ENCODE measurements at places on chromosomes 11 and 22. TPM values are rescaled to one million over a fixed set of nuclear protein-coding genes. Genes with fewer than 3 reads are reported as not detected.

GRCh38 chr11:35986947-35987346, 43.1 kb downstream of the LDLRAD3 start:
- H3K4me1 ChIP-seq: peaks cover 6% of the 10 kb centered on the region
- no peak overlapping the region for H3K4me3 ChIP-seq
- H3K36me3 ChIP-seq: peaks cover 3% of the 10 kb centered on the region

- no peak overlapping the region for H3K4me3 ChIP-seq
- no peaks in the 10 kb centered on the region for H3K36me3 ChIP-seq
- DNase-seq: no peak
- no peak overlapping the region for H3K27ac ChIP-seq
Observed at GRCh38 chr22:20140521-20140964, 8.9 kb downstream of the ZDHHC8 start.

Gene OR52E5
- not detected for total RNA-seq

GRCh38 chr11:6607190-6607795, 3.7 kb downstream of the ILK start:
- H3K36me3 ChIP-seq: peaks cover 19% of the 10 kb centered on the region
- peak overlapping the region; percentile 25 for H3K4me3 ChIP-seq
- H3K27ac ChIP-seq: peak overlapping the region; percentile 98
- H3K27me3 ChIP-seq: no peaks in the 10 kb centered on the region
- H3K4me1 ChIP-seq: peaks cover 23% of the 10 kb centered on the region

Gene LRRC74B
- 0.40 TPM for total RNA-seq

- H3K4me1 ChIP-seq: peaks cover 8% of the 10 kb centered on the region
- H3K27me3 ChIP-seq: peaks cover 22% of the 10 kb centered on the region
- DNase-seq: no peak
- no peak overlapping the region for H3K4me3 ChIP-seq
- no peaks in the 10 kb centered on the region for H3K36me3 ChIP-seq
Observed at GRCh38 chr11:32168924-32169323, 78.0 kb downstream of the RCN1 start.

Gene LRRC75B
- 24.6 TPM for total RNA-seq

DNA sequence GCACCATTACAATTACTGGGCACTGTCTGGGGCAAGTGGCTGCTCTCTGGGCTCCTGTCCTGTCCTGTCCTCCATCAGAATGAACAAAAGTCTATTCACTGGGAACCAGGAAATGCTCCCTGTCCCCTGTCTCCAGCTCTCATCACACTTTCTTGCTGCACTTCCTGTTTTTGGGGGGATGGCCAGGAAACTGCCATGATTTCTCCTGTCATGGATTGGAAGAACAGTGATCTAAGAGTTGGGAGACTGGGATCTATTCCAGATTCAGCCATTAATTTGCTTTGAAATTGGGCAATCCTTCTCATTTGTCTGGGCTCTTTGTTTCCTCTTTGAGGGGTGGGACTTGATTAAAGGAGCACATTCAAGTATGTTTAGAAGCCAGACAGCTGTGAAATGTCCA, 61.4 kb upstream of the KIRREL3 start:
- H3K4me3 ChIP-seq: no peak overlapping the region
- DNase-seq: no peak
- peaks cover 6% of the 10 kb centered on the region for H3K27me3 ChIP-seq
- H3K36me3 ChIP-seq: no peaks in the 10 kb centered on the region
- H3K27ac ChIP-seq: no peak overlapping the region
- H3K4me1 ChIP-seq: peaks cover 7% of the 10 kb centered on the region

DNA sequence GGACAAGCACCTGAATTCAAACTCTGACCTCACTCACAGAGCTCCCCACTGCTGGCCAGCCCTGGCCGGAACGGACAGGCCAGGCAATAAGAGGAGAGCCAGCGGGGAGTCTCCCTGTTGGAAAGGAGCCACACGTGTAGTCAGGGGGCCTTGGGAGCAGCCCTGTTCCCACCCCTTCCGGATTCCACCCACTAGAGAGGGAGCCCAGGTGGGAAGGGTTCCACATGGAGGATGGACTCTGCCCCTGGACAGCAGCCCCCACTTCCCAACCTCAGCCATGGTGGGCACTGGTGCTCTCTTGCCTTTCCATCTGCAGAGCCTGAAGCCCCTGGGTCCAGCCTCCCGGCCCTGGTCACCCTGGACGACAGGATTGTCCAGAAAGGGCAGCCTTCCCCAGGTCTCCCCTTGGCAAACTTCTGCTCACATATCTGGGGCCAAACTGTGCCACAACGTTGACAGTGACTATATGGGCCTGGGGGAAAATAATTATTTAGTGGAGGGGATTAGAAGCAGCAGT, 7.5 kb upstream of the APOBEC3A start:
- peaks cover 41% of the 10 kb centered on the region for H3K27me3 ChIP-seq
- no peak overlapping the region for H3K27ac ChIP-seq
- peaks cover 4% of the 10 kb centered on the region for H3K4me1 ChIP-seq
- no peak for DNase-seq

Gene DDX17
- 625 TPM for total RNA-seq

Gene ZBTB16
- 29.6 TPM for total RNA-seq

Gene KCNK4
- not detected for total RNA-seq

Gene GGT5
- total RNA-seq: not detected

Gene CDC42BPG
- total RNA-seq: 20.1 TPM

DNA sequence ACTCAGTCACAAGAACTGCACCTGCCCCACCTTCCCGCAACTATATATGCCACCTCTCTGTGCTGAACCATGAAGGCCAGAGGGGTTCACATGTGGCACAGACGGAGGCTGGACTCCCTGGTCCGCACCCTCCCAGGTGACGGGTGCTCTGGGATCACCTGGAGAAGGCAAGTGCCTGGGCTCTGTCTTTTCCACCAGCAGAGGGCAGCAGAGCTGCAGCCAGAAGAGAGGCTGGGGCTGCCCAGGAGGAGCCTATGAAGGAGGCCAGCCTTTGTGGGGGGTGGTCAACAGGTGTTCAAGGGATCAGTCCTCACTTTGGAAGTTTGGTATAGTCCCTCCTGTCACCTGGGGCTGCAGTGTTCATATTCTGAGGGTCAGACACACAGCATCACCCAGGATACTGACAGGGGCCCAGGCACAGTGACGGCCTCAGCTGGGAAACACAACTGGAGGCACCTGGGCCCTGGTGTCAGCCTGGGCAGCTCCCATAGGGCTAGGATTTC, 39.2 kb upstream of the IGLL5 start:
- DNase-seq: peak; percentile 67
- peaks cover 39% of the 10 kb centered on the region for H3K27me3 ChIP-seq
- H3K36me3 ChIP-seq: no peaks in the 10 kb centered on the region
- H3K27ac ChIP-seq: no peak overlapping the region
- no peak overlapping the region for H3K4me3 ChIP-seq

Gene CHRNA10
- total RNA-seq: 2.8 TPM

DNA sequence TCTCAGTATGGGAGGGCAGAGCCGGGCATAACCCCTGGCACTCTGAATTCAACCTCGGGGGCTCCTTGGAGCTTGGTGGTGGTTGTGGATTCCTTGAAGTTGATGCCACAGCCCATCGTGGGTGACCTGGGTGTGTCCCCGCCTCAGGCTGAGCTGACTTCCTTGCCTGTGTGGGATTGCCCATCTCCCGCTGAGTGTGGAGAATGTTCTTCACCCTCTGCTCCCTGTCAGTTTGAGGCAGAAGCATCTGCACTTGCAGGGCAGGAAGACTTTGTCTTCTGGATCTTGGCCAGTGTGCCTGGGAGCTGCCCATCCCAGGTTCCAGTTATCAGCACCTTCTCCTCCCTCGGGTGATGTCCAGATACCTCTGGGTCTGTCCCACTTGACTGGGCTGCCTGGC, 25.3 kb downstream of the CD82 start:
- no peaks in the 10 kb centered on the region for H3K27me3 ChIP-seq
- no peaks in the 10 kb centered on the region for H3K36me3 ChIP-seq
- H3K27ac ChIP-seq: no peak overlapping the region
- H3K4me1 ChIP-seq: no peaks in the 10 kb centered on the region

- no peak for DNase-seq
- no peak within 1 kb of the TSS for H3K4me3 ChIP-seq
- no peaks in the 10 kb centered on the region for H3K27me3 ChIP-seq
- no peaks in the 10 kb centered on the region for H3K4me1 ChIP-seq
- H3K36me3 ChIP-seq: no peaks in the 10 kb centered on the region
- no peak within 1 kb of the TSS for H3K27ac ChIP-seq
Observed at GRCh38 chr11:123885570-123885969, at the start of gene TMEM225. Gene TMEM225 (minus strand): TSS chr11:123885670. CDS start chr11:123885425, 245 bp downstream.

Gene PGA5
- 0.69 TPM for total RNA-seq

GRCh38 chr11:102456381-102456780, 3.8 kb upstream of the TMEM123 start:
- H3K36me3 ChIP-seq: no peaks in the 10 kb centered on the region
- H3K27me3 ChIP-seq: peaks cover 6% of the 10 kb centered on the region
- H3K4me3 ChIP-seq: no peak overlapping the region
- peaks cover 16% of the 10 kb centered on the region for H3K4me1 ChIP-seq

DNA sequence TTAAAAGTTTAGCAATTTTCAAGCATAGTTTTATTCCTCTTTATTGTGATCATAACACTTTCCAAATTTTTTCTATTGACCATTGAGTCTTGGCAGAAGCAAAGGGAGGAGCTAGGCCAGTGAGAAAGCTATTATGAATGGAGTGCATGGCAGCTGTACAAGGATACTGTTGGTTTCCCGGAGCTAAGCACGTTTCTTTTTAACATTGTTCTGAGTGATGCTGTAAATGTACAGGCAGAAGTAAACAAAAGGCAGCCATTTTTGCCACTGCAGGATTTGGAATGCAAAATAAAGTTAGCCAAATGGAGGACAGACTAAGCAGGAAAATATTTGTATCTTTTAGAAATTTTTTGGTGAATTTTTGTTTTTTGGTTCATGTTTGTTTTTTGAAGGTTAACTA, 16.2 kb downstream of the CBL start:
- H3K36me3 ChIP-seq: peaks cover 1% of the 10 kb centered on the region
- H3K27me3 ChIP-seq: no peaks in the 10 kb centered on the region
- peaks cover 6% of the 10 kb centered on the region for H3K4me1 ChIP-seq
- no peak for DNase-seq
- peak overlapping the region; percentile 71 for H3K27ac ChIP-seq

Gene OR8H3
- total RNA-seq: not detected

DNA sequence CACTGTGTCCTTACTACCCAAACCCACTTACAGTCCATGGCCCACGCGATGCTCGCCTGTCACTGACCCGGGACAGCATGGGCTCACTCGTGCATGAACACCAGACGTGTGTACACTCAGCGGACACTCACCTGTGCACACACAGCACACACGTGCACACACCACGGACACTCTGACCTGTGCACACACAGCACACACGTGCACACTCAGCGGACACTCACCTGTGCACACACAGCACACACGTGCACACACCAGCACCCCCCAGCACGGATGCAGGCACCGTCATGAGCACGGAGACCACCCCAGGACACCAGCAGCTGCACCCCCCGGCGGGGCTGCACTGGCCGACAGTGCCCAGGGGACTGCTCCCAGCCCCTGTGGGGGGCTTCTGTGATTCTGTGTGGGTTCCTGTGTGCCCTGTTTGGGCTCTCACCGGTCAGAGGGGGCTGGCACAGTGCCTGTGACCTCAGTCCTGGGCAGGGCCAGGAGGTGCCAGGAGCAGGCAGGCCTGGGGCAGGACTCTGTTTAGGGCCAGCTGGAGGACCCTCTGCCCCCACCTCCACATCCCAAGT, 20.2 kb downstream of the CRELD2 start:
- no peaks in the 10 kb centered on the region for H3K36me3 ChIP-seq
- DNase-seq: no peak
- no peaks in the 10 kb centered on the region for H3K4me1 ChIP-seq
- no peak overlapping the region for H3K27ac ChIP-seq
- no peaks in the 10 kb centered on the region for H3K27me3 ChIP-seq
- H3K4me3 ChIP-seq: no peak overlapping the region

- peaks cover 44% of the 10 kb centered on the region for H3K4me1 ChIP-seq
- peaks cover 7% of the 10 kb centered on the region for H3K27me3 ChIP-seq
- peak; percentile 73 for DNase-seq
- H3K4me3 ChIP-seq: no peak overlapping the region
- no peaks in the 10 kb centered on the region for H3K36me3 ChIP-seq
- H3K27ac ChIP-seq: peak overlapping the region; percentile 4
Observed at GRCh38 chr11:117819096-117820040, 5.2 kb downstream of the FXYD2 start.

DNA sequence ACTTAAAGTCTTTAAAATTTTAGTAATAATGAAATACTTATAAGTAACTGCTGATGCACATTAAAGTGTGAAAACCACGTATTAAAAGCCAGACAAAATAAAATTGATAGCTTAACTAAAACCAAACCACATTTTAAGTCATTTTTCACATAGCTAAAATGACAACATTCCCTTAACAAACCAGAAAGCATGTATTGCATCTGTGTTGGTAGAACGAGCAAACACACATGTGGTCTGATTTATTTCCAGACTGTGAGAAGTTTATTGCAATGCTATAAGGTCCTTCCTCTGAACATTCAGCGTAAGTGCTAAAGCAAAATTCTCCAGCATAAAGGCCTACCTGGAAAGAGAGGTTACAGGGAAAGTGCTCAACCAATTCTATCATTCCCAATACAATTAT, 57.8 kb downstream of the ARHGAP20 start:
- H3K27me3 ChIP-seq: no peaks in the 10 kb centered on the region
- DNase-seq: no peak
- H3K4me3 ChIP-seq: no peak overlapping the region
- H3K4me1 ChIP-seq: no peaks in the 10 kb centered on the region
- H3K27ac ChIP-seq: no peak overlapping the region

DNA sequence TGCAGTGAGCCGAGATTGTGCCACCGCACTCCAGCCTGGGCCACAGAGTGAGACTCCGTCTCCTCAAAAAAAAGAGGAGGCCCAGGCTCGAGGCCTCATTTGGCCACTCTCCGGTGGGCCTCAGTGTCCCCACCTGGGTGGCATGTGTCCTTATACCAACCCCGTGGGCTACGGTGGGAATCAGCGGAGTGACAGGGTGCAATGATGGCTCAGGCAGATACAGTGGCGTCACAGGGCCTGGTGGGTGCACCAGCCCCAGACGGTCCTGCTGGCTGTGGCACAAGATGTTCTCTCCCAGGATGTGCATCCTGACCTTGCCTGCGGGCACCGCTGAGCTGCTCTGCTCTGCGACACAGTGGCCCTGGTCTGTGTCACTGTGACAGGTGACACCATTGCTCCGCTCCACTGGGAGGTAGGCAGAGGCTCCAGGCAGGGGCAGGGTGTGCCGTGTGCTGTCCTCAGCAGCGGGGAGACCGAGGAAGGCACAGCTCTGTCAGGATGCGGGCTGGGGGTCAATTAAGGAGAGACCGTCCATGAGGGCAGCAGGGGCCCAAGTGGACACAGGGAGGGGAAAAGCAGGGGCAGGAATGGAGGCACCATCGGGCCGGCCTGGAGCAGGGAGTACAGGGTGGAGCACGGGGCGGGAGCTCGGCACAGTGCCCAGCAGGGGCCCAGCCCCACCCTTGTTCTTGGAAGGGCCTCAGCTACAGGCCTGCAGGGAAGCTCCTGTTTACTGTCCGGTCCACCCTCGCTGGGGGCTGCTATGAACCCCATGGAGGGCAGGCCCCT, 21.7 kb upstream of the TH start:
- DNase-seq: no peak
- H3K4me3 ChIP-seq: no peak overlapping the region
- no peak overlapping the region for H3K27ac ChIP-seq

Gene TMEM223
- total RNA-seq: 19.8 TPM

Gene IL17REL
- not detected for total RNA-seq

- H3K27me3 ChIP-seq: peaks cover 3% of the 10 kb centered on the region
- H3K4me1 ChIP-seq: peaks cover 12% of the 10 kb centered on the region
- H3K4me3 ChIP-seq: no peak overlapping the region
- DNase-seq: no peak
Observed at GRCh38 chr11:35540526-35540925, 15.1 kb upstream of the PAMR1 start.

- peaks cover 18% of the 10 kb centered on the region for H3K27me3 ChIP-seq
- DNase-seq: no peak
- H3K36me3 ChIP-seq: no peaks in the 10 kb centered on the region
Observed at GRCh38 chr11:131408025-131408640, 37.7 kb downstream of the NTM start.

Gene IL17RA
- total RNA-seq: 10.0 TPM

GRCh38 chr11:27465629-27466028, 7.0 kb downstream of the LGR4 start:
- H3K4me3 ChIP-seq: peak overlapping the region; percentile 59
- H3K27me3 ChIP-seq: no peaks in the 10 kb centered on the region
- peaks cover 74% of the 10 kb centered on the region for H3K4me1 ChIP-seq
- H3K36me3 ChIP-seq: peaks cover 8% of the 10 kb centered on the region
- H3K27ac ChIP-seq: peak overlapping the region; percentile 91
